ENCODE measurements at places on chromosomes 2 and 18.

DNA sequence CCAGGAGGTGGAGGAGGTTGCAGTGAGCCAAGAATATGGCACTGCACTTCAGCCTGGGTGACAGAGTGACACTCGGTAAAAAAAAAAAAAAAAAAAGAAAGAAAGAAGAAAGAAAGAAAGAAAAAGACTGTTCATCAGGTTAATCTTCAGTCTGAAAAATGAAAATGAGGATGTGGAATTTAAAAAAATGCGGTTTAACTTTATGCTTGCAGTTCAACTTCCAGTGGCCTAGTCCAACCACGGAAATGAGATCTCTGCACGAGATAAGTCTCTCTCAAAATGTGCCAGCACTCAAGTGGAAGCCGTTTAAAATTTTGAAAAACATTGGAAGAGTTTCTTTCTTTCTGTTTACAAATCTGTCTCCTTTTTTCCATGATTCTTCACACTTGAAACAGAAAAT is 112.1 kb downstream of the DOCK10 start:
- DNase-seq: no peak

DNA sequence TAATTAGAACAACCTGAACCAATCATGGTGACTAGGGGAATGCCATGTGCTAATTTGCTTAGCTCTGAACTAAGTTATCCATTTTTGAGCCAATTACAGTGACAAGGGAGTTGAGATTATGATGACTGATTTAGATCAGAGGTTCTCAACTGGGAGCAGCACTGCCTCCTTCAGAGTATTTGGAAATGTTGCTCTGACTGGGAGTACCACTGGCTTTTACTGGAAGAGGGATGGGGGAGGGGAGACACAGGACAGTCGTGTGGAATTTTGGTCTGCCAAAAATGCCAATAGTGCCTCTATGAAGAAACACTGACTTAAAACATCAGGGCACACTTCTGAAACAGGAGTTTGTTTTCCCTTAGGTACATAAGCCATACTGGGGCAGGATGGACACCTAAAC is 48.1 kb upstream of the VPS54 start:
- DNase-seq: no peak

GRCh38 chr2:128721096-128721495 is 402.4 kb upstream of the HS6ST1 start:
- DNase-seq: no peak

GRCh38 chr2:13504808-13505207 is 788.1 kb downstream of the TRIB2 start:
- DNase-seq: no peak

GRCh38 chr2:2581331-2582159 is 250.5 kb upstream of the MYT1L start:
- no peak for DNase-seq

DNA sequence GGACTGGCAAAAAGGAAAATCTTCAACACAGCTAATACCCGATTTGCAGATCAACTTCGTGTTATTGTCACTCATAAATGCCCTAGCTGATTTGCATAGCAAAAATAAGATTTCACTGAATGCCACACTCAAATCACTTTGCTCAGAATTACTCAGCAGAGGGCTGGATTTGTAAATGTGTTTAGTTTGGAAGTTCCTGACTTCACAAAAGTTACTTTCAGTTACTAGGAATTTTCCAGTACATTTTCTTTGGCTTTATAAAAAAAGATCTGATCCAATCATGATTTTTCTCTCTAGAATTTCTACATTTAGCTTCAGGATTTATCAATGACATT is 433.3 kb upstream of the ID2 start:
- no peak for DNase-seq

DNA sequence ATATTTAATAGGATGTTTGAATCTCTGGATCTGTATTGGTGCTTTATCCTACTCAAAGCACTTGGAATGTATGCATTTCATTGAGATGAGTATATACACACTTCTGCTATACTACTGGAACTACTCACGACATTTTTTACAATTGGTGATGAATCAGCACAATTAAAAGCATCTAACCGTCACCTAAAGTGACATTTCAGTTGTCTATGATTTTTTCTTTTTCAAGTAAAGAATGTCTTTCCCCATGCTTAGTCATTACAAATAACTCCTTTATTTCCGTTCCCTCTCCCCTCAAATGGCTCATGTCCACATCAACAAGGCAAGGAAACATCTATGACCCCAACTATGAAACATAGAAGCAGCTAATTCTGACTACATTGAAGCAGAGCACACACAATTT is 77.3 kb downstream of the CLIP4 start:
- no peak for DNase-seq

DNA sequence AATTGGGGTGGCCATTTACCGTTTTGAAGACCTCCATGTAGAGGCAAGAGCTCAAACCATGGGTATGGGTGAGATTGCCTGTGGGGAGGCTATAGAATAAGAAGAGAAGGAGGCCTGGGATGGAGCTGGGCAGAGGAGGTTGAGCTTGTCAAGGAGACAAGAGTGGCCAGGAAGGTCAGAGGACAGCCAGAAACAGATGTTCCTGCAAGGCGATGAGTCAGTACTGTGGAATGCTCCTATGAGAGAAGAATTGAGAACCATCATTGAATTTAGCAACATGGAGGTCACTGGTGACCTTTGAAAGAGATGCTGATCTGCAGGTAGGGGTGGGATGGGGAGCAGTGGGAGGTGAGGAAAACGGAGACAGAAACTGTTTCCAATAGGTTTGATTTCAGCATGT is 3.5 kb downstream of the ACSL3 start:
- no peak for DNase-seq

DNA sequence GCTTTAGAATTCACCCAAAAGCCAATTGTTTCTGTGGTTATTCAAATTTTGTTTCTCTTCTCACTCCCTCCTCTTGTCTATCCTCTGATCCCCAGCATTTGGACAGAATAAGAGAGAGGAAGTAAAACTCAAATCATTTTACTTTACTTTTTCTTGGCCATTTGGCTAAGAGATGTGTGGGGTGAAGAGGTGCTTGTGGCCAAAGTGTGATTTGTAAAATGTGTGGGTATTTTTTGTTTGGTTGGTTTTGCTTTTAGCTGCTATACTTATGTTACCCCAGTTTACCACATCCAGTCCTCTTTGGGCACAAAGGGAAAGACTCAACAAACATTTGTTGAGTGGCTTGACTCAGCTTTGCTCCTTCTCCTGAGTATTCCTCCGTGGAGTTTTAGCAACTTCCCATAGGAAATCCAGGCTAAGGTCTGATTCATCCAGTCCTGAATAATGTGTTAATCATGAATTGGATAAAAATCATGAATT is 109.1 kb upstream of the CYP1B1 start:
- DNase-seq: no peak

DNA sequence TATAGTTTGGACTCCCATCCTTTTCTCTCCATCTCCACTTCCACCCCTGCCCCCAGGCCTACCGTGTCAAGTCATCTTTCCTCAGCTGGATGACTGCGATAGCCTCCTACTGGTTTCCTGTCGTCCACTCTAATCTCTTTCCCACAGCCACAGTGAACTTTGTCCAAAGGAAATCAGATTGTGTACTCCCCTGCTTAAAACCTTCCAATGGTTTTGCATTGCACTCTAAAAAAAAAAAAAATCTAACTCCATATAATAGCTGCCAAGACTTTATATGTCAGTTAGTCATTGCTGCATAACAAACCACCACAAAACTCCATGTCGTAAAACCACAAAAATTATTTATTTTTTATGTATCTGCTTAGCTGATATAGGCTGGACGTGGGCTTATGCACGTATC is 160.2 kb upstream of the CCDC68 start:
- no peak for DNase-seq

DNA sequence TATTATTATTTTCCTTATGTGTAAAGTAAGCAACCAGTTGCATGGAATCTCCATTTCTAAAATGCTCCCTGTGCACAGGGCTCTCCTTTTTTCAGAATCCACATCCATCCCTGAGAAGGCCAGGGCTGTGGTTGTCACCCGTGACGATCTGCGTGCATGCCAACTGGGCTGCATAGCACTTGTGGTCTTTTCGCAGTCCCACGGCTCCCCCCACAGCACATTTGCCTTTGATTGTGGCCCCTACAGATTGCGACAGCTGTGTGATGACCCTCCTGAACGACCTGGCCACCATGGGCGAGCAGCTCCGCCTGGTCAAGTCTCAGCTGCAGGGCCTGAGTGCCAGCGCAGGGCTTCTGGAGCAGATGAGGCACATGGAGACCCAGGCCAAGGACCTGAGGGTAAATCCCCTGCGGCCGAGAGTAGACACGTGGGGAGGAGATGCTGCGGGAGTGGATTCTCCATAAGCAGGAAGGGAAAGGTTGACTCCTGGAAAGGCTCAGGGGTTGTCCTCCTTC is 119.8 kb upstream of the TTC39C start:
- DNase-seq: no peak

GRCh38 chr18:23932385-23933067 is 82.0 kb upstream of the TTC39C start:
- DNase-seq: no peak

DNA sequence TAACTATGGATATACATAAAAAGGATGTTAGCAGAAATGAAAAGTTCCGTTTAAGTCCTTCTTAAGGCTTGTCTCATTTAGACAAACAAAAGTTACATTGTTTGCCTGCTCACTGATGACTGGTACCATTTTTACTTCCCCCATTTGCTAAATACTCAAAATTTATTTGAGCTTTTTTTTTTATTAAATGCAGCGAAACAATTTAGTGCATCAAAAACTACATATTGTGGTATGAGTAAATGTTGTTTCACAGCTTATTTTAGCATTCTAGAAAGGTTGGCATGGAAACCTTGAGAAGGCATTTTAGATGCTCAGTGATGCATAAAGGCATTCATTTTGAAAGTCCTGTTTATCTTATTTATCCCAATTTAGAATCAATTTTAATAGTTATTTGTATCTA is 100.0 kb downstream of the MAP2 start:
- DNase-seq: no peak

DNA sequence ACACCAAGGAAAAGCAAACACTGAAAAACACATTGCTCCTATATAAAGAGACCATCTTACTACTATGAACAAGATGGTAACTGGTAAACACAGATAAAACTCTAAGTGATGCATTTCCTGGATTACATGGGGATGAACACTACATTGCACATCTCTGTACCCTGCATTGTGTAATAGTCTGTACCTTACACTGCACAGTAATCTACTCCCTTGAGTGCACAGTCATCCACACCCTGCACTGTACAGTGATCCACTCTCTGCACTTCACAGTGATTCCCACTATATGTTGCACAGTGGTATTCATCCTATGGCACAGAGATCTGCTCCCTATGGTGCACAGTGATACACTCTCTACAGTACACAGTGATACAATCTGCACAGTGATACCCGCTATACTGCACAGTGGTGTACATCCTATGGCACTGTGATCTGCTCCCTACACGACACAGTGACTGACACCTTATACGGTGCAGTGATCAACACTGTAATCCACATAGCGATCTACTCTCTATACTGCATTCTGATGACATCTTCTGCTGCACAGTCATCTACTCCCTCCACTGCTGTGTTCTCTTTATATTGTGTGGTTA is 462.2 kb upstream of the RGPD4 start:
- DNase-seq: no peak

DNA sequence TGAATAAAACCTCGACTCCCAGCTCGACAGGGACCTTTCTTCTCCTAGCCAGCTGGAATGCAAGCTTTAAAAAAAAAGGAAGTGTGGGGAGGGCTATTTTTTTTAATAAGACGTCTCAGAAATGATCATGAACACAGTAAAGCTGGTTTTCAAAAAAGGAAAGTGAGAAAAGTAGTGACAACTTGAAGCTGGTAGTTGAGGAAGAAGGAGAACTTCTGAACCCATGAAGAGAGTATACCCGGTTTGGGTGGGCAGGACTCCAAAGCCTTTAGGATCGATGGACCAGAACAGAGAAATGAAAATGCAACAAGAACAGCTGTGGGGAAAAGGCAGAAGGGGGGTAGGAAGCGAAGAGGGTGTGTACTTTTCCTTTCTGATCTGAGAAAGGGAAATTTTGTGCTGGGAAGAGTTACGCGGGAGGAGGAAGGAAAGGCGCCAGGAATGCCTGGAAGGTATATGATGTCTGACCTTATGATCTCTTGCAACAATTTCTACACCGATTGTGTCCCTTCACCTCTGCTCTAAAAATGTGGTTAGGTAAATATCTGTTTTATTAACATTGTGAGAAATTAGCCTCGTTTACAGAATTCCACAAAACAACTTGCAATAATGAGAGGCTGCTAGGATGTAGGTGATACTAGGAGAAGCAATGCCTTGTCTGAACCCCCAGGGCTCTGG is 22.6 kb upstream of the CYP1B1 start:
- no peak for DNase-seq

GRCh38 chr18:62651276-62652056 is 63.9 kb upstream of the PHLPP1 start:
- no peak for DNase-seq

DNA sequence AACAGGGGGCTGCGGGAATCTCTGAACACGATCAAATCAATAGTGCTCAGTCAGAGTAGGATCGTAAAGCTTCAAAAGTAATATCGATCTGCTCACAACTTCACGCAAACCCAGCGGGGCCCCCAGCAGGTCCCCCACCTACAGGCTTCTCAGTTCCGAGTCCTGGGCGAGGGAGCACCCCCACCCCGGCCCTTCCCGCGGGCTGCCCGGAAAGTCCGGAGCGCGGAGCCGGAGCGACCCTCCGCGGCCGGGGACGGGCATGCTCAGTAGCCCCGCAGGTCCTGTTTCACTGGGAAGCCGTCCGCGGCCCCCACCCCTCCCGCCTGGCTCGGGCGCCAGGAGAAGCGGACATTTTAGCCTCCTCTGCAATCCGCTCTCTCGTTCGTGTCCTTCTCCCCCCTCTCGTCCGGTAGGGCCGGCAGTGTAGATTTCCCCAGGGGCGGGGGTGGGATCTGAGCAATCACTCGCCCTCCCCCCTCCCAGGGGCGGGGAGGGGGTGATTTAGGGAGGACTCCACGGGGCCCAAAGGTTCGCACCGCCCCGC is 3.3 kb upstream of the SPRED2 start:
- peak; percentile 66 for DNase-seq

GRCh38 chr18:44758861-44759631 is 78.4 kb downstream of the SETBP1 start:
- DNase-seq: no peak

GRCh38 chr2:86764661-86765309 is 25.9 kb downstream of the CD8A start:
- DNase-seq: peak; percentile 37

- DNase-seq: no peak
These were observed 229.9 kb upstream of the HDAC4 start for GRCh38 chr2:239630618-239631286.

- no peak for DNase-seq
These were observed 41.3 kb downstream of the RTP5 start for GRCh38 chr2:241910604-241911520.
